ENCODE measurements at places on chromosomes 2 and 18.

DNA sequence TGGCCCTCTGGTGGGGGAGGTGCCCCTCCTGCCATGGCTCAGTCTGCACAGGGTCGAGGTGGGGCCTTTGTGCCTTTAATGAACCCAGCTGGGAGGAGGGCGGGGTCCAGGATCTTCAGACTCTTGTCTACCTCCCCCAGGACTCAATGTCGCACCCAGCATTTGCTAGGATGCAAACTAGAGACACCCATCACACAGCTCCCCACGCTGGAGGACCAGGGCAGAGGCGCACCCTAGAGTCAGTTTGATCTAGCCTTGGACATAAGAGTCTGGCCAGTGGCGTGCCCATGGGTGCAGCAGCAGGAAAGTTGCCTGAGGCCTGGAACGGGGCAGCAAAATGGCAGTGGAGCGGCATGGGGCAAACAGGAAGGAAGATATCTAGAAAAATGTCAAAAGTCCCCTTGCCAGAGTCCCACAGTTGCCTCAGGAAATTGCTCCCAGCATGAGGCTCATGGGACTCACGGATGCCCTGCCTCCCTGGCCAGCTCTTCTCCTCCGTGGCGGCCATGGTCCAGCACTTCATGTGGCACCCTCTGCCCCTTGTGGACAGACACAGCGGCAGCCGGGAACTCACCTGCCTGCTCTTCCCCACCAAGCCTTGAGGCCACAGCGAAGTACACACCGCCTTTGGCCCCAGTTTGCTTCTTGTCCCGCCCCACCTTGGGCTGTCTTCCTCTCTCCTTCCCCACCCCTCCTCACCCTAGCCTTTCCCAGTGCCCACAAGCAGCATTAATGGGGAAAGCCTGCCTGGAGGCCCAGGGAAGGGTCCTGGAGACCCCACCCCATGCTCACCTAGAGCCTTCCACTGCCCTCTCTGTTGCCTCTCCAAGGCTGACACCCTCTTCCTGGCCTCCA lies 17.7 kb downstream of the SH2D6 start:
- no peak for DNase-seq

- DNase-seq: no peak
Measured at GRCh38 chr2:39059366-39059952, 61.4 kb downstream of the SOS1 start.

DNA sequence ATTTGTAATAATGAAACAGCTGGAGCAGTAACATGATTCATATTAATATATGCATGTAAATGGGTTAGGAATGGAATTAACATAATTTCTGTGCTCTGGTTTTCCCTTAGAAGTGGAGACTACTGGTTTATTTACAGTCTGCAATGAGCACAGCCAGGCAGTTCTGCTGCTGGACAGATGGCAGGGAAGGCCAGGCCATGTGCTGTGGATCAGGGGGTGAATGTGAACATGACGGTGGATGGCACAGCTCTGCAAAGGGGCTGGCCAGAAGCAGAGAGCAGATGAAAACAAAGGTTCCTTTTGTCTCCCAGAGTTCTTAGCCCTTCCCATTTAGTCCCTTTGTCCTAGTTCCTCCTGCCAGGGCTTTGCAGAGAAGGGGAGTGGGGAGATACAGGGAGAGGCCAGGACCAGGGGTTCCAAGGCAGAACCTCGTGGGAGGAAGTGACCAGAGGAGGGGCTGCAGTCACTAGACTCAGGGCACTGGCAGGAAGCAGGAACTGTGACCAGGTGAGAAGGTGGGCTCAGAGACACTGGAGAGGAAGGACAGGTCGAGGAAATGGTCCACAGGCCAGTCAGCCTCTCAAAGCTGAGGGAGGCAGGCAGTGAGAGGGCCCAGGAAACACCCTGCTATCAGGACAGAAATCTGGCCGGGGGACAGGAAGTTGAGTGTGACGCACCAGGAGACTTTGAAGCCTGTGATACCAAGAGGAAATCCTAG lies 112.9 kb upstream of the ATP8B1 start:
- DNase-seq: no peak

GRCh38 chr2:177283906-177284305 lies 19.4 kb upstream of the NFE2L2 start:
- no peak for DNase-seq

DNA sequence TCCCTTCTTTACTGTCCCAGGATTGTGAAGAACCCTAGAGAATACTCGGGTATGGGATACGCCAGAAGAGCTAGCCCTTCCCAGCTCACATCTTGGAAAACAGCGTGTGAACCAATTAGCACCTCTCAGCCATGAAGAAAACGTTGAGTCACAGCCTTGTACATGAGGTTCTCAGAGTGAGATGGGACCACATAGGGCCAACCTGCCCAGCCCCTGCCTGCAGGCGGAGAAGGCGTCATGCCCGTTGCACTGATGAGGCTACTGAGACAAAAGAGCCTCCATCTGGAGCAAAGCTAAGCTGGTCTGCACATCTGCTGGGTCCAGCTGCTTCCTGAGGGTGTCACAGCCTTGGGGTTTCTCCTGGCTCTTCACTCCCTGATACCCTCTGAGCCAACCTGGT lies 92.2 kb downstream of the LBH start:
- DNase-seq: no peak

DNA sequence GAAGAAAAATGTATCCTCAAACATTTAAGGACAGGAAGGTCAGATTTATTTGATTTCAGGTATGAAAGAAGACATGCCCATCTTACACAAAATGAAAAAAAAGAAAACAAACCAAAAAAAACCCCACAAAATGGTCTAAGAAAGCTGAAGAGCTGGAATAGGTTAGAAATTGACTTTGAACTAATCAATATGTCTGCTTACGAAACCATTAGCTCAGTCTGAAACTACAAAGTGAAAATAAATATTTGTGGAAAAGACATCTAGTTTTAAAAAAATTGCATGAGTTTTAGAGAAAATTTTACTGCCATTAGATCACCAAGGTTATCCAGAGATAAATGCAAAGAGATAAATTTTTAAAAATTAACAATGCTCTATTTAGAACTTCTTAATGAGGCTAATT lies 125.3 kb downstream of the TMEFF2 start:
- no peak for DNase-seq

GRCh38 chr18:61841706-61842105 lies 51.1 kb downstream of the RNF152 start:
- no peak for DNase-seq

DNA sequence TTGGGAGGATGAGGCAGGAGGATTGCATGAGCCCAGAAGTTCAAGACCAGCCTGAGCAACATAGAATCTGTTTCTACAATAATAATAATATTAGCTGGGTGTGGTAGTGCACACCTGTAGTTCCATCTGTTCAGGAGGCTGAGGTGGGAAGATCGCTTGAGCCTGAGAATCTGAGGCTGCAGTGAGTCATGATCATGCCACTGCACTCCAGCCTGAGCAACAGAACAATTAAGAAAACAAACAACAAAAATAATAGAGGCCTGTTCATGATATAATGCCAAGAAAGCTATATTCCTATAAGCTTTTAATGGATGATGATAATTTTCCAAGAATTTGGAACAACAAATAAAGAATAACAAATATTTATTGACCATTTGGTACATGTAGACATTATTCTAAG lies 6.9 kb upstream of the CCBE1 start:
- no peak for DNase-seq

DNA sequence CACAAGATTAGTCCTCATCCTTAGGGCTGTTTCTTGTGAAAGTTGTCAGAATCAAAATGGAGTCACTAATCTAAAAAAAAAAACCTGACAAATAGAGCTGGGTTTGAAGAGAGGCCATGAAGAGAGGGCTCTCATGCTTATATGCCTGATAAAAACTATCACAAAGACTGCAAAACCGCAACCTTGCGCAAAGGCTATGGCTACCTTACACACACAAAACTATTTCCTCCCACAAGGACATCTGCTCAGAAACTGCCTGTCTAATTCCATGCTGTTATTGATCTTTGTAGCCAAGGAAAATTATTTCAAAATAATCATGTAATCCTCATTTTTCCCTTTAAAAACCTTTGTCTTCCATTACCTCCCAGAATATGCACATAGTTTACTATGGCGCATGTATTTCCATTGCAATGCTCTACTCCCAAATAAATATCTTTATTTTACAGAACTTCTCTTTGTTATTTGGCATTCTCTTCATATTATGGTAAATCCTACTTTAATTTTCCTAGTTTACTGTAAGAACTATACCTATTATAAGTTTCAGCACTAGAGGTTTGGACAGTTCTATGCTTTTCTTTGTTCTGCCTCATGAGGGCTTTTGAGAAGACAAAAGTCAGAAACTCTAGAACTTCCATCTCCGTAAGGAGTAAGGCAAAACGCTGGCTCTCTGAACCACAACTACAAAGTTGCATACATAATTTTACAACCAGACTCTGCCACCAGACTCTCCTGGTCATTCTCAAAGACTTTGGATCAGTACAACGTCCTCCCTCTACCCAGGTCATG lies 9.6 kb upstream of the DPYSL5 start:
- no peak for DNase-seq

DNA sequence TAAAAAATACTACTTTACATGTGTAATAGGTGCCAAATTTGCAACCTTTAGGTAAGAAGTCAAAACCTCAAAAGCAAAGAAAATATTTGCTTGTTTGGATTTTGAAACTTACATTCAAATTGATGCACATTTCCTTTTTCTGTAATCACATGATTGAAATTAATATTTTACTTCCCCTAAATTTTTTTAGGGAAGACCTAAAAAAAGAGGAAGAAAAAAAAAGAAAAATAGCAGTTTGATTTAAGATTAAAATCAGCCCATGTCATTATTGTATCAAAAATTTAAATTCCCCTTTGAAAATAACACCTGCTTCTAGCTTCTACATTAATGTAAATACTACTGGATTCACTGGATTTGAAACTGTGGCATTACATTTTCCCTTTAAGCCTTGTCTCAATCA lies 68.2 kb upstream of the STON1 start:
- DNase-seq: no peak

GRCh38 chr2:239316562-239317465 lies 84.0 kb downstream of the HDAC4 start:
- no peak for DNase-seq

GRCh38 chr2:119960821-119961220 lies 52.1 kb upstream of the EPB41L5 start:
- no peak for DNase-seq

DNA sequence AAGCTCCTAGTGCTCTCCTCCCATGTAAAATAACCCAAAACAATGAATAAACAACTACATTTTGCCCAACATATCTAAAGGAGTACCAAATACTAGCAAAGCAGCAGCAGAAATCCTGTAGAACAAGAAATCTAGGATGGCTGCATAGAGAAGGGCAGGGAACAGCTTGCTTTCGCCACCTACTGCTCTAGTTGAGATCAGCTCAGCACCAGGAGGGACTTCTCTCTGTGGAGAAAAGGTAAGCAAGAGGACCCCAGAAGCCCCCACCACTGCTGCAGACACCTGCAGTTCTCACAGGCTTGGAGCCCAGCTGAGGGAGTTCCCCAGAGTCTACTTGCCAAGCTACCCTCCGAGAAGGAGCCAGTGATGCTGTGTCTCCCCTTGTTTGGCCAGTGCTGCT lies 243.0 kb upstream of the CHST9 start:
- DNase-seq: no peak

GRCh38 chr2:217325251-217325650 lies 465.4 kb upstream of the TNP1 start:
- DNase-seq: no peak

DNA sequence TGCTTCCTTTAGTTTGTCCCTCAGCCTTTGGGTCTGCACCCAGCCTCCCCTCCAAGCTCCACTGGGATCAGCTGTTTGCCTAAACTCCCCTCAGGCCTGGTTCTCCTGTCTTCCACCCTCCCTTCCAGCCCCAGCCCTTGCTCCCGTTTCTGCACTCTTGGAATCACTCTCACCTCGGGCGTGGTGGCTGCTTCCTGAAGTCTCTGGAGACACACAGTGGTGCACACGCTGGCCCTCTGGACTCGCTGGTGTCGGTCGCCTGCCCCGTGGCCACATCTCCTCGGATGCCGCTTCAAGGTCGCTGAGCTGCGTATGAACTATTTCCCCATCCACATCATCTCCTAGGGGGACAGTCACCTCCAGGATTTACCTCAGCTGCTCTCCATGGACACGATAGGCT lies 46.3 kb downstream of the PSMG2 start:
- no peak for DNase-seq

DNA sequence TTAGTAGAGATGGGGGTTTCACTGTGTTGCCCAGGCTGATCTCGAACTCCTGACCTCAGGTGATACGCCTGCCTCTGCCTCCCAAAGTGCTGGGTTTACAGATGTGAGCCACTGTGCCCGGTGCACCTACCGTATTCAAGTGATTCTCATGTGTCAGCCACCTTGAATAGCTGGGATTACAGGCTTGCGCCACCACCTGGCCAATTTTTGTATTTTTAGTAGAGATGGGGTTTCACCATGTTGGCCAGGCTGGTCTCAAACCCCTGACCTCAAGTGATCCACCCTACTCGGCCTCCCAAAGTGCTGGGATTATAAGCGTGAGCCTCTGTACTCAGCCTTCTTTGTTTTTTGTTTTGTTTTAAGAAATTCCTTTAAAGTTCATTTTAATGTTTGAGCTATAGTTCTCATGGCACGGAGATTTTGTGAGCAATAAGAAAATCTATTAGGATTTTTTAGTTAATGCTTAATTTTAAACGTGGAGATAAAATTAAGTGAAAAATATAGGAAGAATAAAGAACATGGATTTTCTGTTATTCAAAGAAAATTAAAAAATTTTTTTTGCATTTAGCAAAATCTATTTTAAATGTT lies 242.6 kb downstream of the PHLPP1 start:
- peak; percentile 17 for DNase-seq

- DNase-seq: no peak
Measured at GRCh38 chr2:150468350-150468960, 19.0 kb downstream of the RND3 start.

DNA sequence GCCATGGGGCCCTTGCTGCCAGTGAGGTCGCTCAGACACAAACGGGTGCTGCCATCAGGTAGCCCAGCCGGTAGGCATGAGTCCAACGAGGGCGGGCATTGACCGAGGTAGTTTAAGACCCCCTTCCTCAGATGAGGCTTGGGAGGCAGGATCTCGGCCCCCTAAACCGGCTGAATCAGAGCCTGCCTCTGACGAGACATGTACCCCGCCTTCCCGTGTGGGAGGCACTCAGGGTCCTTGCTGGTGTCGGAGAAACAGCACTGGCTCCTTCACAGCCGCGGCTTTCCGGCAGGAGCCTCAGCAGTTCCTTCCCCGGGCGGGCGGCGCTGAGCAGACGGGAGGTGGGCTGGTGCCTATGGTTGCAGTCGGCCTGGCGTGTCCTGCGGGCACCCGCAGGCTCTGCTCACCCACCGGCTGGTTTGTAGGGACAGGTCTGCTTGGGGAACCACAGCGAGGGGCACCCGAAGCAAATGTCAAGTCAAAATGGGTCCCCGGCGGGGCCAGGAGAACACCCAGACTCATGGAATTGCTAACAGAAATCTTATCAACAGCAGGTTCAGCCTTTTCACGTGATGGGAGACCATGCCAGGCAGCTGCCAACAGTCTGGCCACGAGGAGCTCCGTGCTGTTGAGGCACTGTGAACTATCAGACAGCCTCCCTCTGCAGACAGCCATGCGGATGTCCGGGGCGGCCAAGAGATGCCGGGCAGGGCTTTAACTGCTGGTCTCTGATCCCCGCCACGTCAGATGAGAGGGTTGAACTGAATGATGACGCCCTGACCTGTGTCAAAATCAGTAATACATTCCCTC lies 2.8 kb downstream of the KCNG2 start:
- DNase-seq: no peak

GRCh38 chr2:68309426-68309825 lies 10.3 kb downstream of the CNRIP1 start:
- no peak for DNase-seq

- no peak for DNase-seq
Measured at GRCh38 chr18:57581301-57581934, 5.1 kb downstream of the FECH start.

Data from CD8-positive, alpha-beta memory T cell (primary cell).